ENCODE measurements at places on chromosomes 11 and 22.

DNA sequence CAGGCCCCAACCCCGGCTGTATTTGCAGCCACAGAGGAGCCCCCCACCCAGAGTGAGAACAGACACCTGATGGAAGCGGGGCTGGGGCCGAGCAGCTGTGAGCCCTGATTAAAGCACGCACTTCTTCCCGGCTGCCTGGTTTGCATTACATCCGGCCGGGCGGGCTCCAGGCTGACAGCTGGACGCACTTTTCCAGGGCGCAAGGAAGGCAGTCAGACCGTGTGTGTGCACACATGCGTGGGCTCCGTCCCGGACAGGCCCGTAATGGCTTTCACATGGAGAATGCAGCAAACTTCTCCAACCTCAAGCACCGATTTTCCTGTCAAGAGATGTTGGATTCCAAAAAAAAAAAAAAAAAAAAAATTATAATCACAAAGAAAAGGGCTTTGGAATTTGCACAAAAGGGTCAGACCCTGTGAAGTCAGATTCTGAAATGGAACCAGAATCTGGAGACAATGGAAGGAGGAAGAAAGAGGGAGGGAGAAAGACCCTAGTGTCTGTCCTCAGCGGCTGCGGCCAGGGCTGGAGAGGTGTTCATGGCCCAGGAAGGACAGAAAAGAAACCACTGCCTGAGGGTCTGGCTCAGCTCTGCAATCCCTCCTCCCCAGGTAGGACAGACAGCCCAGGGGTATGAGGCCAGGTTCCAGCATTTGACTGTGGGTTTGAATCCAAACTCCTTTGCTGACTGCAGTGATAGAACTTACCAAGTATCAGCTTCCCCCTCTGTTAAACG is 365.5 kb downstream of the MN1 start:
- DNase-seq = no peak

DNA sequence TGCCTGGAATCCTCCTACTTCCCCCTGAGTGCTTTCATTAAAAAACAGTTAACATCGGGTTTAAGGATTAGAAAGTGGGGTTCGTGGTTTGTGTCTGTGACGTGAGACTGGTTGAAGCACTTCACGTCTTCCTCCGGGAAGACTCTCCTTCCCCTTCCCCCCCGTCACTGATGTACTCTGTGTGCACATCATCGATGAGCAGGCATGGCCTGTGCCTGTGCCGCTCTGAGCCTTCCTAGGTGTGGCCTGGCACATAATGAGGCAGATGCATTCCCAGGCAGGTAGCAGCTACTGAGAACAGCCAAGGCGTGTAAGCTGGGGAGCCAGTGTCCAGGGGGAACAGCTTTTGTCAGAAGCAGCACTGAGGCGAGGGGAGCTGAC is 93.8 kb downstream of the BCR start:
- DNase-seq = no peak

- no peak for DNase-seq
Measured at GRCh38 chr11:102111011-102111786, 952 bp downstream of the YAP1 start.

GRCh38 chr11:65212226-65212801 is 30.6 kb downstream of the CAPN1 start:
- no peak for DNase-seq

- no peak for DNase-seq
Measured at GRCh38 chr11:17972987-17973386, 39.9 kb downstream of the SERGEF start.

DNA sequence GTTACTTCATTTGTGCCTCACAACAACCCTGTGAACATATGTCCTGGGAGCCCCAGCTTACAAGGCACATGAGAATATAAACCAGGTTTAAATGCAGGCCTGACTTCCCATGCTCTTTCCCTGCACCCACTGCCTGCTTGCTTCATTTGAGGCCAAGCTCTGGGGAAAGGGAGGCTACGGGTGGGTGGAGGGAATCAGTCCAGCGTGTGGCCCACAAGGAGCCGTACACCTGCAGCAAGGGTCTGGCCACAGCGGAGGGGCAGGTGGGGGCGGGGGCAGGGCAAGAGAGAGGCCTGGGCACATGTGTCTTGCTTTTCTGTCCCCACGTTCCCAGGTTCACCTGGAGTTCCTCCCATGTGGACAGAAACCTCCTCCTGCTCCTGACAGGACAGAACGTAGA is 26.2 kb downstream of the FAM83F start:
- DNase-seq = no peak

- no peak for DNase-seq
Measured at GRCh38 chr11:120229451-120230424, 10.2 kb upstream of the POU2F3 start.

DNA sequence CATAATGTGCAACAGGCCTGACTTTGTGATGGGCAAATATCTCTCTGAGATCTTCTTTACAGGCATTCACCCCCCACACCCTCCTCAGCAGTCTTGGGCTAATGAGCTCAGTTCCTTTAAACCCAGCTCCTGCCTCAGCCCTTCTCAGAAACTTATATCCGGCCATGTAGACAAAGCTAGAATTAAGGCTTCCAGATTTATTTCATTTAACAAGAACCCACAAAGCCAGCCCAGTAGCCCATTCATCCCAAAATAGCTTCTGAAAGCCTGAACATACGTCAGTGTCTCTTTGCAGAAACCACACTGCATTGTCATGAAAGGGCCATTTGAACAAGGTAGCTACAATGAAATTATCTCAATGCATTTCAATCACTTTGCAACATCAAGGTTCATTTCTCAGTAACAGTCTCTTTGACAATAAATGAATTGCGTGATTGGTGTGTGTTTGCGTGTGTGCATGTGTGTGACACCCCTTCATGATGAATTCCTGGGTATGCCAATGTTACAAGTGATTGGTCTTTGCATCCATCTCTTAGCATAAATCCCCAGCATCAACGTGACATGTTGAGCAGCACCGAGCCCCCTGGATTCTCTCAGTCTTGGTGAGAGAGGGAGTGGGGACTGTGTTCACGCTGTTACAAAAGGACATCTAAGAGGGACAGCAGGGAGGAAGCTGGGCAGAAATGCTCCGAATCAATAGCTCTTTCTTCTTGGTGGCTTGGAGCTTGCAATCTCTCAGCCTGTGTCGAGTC is 299.6 kb downstream of the KIRREL3 start:
- DNase-seq = no peak

DNA sequence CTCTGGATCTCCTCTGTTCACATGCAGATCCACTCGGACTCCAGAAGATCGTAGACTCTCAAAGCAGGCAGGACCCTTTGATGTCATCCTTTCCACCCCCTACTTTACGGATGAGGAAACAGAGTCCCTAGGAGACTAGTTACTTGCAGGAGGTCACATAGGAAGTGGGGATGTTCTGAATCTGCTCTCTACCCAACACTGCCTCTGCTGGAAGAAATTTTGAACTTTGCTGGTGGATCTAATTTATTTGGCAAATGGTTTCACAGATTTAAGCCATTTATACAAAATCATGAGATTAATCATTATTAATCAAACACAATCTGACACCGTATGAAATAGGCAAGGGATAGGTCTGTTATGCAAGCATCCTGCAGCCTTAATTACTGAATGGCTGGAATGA is 55.0 kb upstream of the USP47 start:
- DNase-seq = no peak

GRCh38 chr11:118602331-118602730 is 5.1 kb upstream of the PHLDB1 start:
- no peak for DNase-seq

Data from activated CD8-positive, alpha-beta memory T cell treated with anti-CD3 and anti-CD28 coated beads for 1 hour (primary cell).